ENCODE measurements at places on chromosomes 16 and 17.

DNA sequence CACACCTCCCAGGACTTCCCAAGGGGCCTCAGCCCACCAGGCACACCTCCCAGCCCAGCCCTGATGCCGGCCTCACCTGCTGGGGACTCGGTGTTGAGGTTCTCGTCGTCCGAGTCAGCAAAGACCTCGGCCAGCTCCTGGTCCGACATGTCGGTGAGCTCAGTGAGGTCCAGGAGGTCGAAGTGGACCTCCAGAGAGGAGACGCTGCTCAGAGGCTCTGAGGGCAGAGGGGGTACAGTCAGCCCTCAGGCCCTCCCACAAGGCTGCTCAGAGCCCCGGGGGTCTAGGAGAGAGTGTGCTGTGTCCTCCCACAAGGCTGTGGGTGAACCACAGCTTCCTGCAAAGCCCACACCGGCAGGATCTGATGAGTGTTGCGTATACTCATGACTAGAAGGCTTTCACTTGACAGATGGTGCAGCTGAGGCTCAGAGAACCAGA is 10.5 kb downstream of the DBNDD1 start:
- DNase-seq: no peak

- no peak for DNase-seq
Observed at GRCh38 chr17:50095626-50096037, 481 bp downstream of the PDK2 start.

DNA sequence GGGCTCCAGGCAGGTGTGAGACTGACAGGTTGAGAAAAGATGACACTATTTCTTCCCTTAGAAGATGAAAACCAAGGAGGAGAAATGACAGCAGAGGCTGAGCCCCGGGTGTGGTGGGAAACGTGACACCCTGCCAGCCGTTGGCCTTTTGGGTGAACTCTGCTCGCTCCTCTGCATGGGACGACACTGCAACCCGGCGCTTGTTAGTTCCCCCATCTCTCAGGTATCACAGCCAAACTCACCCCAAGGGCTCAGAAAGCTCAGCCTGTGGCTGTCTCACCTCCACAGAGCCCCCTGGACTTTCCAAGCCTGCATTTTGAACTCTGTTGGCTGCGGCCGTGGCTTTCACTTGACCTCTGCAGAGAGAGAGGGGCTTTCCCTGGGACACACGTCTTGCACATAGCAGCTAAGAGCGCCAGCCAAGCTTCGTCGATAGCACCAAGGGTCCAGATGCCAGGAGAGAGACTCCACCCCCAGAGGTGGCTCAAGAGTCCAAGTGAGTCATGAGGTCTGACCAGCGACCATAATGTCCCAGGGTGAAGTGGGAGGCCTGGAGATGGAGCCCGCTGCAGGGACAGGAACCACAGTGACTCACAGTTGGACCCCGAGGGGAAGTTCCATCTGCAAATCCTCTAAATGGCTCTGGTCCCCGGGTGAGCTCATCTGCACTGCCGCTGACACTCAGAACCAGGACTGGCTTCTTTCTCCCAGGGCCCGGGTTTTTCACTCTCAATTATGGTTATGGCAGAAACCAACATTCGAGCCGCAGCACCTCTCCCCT is 301.9 kb downstream of the SOX9 start:
- no peak for DNase-seq

DNA sequence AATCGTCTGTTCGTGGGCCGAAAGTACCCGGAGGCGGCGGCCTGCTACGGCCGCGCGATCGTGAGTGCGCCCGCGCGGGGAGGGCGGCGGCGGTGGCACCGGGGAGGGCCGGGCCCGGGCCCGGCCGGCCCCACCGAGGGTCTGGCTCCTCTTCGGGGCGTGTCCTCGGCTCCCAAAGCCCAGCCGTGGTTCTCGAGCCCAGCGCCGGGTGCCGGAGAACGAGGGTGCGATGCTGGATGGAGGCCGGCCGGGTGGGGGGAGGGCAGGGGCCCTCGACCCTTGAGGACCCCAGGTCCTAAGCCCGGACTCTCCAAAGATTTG is 375 bp downstream of the STUB1 start:
- DNase-seq: no peak

- no peak for DNase-seq
Observed at GRCh38 chr16:4314532-4315185, 1.2 kb upstream of the GLIS2 start.

GRCh38 chr16:28292731-28293600 is 641 bp downstream of the SBK1 start:
- DNase-seq: no peak

- DNase-seq: no peak
Observed at GRCh38 chr16:8588682-8589056, 1.6 kb downstream of the TMEM114 start.

DNA sequence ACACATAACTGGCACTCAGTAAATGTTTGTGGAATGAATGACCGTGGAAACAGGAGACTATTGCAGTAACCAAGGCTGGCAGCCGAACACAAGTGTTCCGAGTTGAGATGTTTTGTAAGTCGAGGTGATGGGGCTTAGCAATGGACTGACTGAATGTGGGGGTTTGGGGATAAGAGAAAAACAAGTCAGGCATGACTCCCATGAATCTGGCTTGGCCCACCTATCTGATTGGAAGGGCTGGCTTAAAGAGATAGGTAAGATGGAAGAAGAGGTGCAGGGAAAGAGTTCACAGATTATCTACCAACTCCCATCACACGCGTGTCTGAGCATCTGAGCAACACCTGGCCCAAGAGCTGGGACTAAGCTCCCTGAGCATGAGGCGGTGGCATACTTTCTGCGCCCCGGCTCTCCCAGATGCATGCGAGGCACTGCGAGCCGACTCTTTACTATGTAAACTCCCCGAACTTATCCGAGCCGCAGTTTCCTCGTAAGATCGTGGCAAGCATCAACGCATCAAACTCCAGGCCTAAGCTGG is 539 bp downstream of the IFT20 start:
- no peak for DNase-seq

DNA sequence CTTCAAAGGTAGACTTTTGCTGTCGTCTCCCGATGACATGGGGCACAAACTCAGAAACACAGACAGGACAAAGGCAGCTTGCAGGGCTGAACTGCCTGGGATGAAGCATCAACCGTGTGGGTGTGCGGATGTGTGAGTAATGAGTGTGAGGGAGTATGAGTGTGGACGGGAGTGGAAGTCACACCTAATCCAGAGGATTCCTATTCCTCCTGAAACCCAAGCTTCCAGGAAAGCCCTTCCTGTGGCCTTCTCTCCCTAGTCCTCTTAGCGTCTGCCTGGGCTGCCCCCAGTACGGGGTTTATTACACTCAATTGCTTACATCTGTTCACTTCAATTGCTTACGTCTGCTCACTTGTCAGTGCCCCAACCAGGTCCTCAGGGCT is 2.3 kb upstream of the IL4R start:
- DNase-seq: no peak

- DNase-seq: peak; percentile 39
Observed at GRCh38 chr16:4176906-4177417, 60.7 kb upstream of the ADCY9 start.

DNA sequence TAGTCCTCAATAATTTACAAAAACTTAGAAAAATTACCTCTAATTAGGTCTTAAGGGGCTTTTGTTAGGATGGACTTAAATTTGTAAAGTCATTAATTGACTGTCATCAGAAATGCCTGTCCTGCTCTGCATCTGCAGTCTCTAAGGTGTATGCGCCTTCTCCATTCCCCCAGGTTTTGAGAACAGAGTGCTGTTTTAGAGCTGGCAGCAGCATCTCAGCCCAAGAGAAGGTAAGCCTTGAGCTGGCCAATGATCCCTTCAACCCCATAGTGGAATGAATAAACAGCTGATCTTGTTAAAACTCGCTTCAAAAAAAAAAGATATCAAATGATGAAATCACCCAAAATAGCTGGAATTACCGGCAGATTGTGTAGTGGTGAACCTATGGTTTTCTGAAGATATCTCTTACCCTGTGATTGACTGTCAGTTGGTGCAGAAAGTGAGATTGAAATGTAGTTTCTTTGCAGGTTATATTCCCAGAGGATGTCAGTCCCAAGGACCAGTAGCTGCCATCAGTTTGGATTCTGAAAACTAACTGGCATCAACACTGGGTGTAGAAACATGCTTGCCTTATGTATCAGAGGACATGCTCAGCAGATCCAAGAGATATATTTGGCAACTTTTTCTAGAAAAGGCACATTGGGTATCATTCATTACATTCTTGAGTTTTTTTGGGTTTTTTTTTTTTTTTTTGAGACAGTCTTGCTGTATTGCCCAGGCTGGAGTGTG is 25.7 kb downstream of the TRPV2 start:
- DNase-seq: no peak

GRCh38 chr17:9860851-9861250 is 35.1 kb downstream of the GLP2R start:
- no peak for DNase-seq

DNA sequence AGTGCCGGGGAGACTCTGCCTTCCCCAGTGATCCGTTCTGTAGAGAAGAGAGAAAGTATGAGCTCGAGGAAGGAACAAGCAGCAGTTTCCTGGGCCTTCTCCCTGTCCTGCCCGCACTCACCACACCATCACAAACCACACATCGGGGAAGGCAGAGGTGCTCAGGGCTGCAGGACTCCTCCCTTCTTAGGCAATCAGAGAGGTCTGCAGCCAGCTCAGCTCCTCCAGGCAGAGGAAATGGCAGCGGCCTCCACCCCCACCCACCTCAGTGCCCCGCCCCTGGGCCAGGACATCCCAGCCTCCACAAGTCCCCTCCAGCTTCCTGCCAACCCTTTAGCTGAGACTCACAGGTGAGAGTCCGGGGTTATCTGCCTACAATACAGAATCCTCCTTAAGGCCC is 2.0 kb downstream of the ZNF319 start:
- peak; percentile 84 for DNase-seq

GRCh38 chr17:11031787-11032186 is 193.9 kb upstream of the PIRT start:
- DNase-seq: no peak

DNA sequence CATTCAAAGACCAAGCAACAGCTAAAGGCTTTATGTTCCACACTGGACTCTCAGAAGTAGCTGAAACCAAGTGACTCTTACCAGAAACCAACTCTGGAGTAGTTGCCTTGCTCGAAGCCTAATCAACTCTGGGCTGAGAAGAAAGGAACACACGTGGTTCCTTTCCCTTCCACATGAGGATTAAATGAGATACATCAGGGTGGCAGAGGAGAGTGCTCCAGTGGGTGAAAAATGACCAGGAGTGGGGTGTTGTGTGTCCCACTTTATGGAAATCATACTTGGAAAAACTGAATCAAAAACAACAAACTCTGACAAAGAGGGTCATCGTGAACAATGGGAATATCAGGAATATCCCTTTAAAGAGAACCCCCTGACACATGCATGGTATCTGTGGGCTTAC is 234.2 kb upstream of the ASIC2 start:
- no peak for DNase-seq

DNA sequence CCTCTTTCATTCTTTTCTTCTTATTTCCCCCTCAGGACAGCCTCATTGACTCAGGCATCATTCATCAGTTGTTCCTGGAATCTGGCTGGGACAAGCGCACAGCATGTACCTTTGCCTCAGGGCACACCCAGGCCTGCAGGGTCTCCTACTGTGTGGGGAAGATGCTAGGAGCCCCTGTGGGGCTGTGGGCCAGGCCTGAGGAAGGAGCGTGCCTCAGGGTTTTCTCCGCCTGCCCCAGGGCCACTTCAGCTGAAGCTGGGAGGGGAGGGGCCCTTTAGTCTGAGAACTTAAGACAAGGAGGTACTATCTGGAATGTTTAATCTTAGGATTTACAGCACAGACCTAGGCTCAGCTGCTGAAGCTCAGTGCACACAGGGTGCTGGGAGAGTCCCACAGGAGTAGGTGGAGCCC is 7.9 kb downstream of the ELMO3 start:
- DNase-seq: no peak

DNA sequence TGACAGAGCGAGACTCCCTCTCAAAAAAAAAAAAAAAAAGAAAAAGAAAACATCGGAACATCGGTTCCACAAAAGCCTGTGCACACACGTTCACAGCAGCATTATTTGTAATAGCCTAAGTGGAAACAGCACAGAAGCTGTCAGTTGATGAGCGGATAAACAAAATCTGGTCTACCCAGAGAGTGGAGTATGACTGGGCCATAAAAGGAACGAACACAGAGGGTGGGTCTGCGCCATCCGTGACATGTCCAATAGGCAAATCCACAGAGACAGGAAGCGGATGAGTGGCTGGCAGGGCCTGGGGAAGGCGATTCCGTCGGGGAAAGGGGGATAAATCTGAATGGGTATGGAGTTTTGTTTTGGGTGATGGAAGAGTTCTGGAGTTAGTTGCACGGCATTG is 212.2 kb upstream of the CIBAR2 start:
- no peak for DNase-seq

DNA sequence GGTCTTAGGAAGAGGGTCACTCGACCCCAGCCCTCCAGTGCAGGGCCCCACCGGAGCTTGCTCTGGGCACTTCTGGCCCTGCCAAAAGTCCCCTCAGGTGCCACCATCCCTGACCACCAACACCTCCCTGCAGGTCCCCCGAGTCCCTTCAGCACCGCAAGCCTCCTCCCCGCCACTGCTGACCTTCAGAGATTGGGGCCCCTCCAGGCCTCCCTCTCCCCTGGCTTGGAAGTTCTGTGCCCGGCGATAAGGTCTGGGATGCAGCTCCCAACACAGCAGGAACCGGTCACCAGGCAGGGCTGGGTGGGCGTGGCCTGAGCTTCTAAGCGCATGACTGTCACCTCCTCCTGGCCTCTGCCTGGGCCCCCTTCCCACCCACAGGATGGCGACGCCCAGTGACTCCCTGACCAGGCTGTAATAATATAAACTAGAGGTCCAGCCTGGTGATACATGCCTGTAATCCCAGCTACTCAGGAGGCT is 11.2 kb downstream of the PIEZO1 start:
- peak; percentile 55 for DNase-seq

GRCh38 chr17:63430223-63430622 is 15.9 kb downstream of the CYB561 start:
- no peak for DNase-seq

DNA sequence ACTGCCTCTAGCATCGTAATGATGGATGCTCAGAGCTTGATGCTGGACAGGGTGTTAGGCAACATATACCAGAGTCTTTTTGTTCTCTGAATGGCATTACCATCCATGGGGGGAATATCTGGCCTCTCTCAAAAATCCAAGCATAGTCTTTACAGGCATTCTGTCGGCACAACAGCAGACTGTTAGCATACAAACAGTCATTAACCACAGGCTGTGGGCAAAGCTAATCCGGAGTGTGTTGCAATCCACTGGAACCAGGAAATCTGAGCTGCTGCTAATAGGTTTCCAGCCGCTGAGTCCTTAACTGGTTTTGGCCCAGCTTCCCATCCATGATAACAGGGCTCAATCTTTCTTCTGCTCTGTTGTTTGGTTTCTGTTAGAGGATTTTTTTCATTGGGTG is 371.9 kb downstream of the HS3ST3B1 start:
- no peak for DNase-seq

GRCh38 chr16:15949210-15950160 is at the start of gene ABCC1:
TSS of gene ABCC1 (plus strand) at chr16:15949616. CDS start at chr16:15949752, 136 bp downstream.
- peak; percentile 44 for DNase-seq
